H9 (cell line): ENCODE measurements at places on chromosomes 1 and 21.

GRCh38 chr1:33162141-33162540 is 19.7 kb downstream of the TRIM62 start:
- DNase-seq = no peak

GRCh38 chr21:34647555-34647954 is 21.2 kb upstream of the CLIC6 start:
- no peak for DNase-seq

- no peak for DNase-seq
These were observed 1.1 kb upstream of the ANKRD35 start for GRCh38 chr1:145886816-145887215.

- DNase-seq = no peak
These were observed 8.1 kb downstream of the KAZN start for GRCh38 chr1:14606632-14607031.

- DNase-seq = no peak
These were observed 221.9 kb downstream of the CTH start for GRCh38 chr1:70633004-70633403.

DNA sequence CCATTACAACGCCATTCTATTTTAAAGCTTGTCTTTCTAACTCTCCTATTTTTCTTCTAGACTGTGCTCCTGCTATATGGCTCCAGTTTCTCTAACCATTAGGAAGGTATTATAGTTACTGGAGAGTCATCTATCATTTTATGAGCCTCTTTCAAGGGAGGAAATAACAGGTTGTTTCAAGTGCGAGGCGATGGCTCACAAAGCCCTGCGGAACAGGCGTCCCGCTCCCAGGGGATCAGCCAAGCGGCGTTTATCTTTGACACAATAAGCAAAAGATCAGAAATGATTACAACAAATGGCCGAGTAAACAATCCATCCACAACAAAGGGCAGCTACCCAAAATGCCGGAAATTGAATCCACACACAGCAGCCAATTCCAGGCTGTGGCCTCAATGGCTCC is 249.5 kb upstream of the POU3F1 start:
- no peak for DNase-seq

- no peak for DNase-seq
These were observed 39.0 kb upstream of the DPT start for GRCh38 chr1:168767894-168768584.

- DNase-seq = peak; percentile 73
These were observed 2.6 kb upstream of the IFI44L start for GRCh38 chr1:78617615-78618026.

GRCh38 chr1:17877896-17878295 is 122.8 kb downstream of the ACTL8 start:
- no peak for DNase-seq

DNA sequence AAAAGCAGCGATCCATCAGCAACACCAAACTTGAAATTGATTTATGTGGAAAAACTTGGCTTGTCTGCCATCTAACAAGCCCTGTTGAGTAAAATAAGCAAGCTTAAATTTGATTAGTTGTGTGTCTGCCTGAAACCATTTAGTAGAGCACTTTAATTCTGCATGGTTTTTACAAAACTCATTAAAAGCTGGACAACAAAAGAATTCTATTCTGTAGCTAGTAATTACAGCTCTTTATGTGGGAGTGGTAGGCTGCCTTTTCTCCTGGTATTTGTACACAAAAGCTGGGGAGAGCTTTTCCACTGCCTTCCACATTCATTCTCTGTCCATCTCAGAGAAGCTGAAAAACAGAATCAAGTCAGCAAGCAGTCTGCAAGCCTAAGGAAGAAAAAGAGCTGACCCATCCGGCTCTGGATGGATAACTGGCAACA is 1.7 kb downstream of the ETS2 start:
- no peak for DNase-seq

DNA sequence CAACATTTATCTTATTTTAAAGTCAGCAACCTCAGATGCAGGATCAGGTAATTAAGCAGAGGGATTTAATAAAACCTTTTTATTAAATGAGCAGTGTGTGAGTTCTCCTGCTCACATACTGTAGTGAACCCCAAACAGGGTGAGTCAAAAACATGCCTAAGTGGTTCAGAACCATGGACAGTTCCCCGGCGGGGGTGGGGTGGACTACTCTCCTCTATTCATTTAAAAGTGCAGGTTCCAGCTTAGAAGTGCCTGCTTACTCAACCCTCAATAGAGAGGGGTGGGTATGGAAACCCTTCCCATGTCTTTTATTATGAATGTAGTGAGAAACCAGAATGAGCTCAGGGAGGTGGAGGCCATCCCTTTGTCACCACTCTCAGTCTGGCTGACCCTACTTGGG is 397.9 kb downstream of the HHAT start:
- peak; percentile 50 for DNase-seq

DNA sequence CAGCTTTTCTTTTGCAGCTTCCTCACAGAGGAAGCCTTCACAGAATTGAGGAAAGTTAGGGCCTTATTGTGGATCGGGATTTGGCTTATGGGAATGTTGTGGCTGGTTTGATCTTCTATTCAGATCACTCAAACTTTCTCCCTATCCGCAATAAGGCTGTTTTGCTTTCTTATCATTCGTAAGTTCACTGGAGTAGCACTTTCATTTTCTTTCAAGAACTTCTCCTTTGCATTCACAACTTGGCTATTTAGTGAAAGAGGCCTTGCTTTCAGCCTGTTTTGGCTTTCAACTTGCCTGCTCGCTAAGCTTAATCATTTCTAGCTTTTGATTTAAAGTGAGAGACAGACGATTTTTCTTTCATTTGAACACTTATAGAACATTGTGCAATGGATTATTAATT is 181.9 kb upstream of the B3GALT2 start:
- DNase-seq = no peak

- no peak for DNase-seq
These were observed 40.9 kb downstream of the MTARC1 start for GRCh38 chr1:220827445-220828178.

DNA sequence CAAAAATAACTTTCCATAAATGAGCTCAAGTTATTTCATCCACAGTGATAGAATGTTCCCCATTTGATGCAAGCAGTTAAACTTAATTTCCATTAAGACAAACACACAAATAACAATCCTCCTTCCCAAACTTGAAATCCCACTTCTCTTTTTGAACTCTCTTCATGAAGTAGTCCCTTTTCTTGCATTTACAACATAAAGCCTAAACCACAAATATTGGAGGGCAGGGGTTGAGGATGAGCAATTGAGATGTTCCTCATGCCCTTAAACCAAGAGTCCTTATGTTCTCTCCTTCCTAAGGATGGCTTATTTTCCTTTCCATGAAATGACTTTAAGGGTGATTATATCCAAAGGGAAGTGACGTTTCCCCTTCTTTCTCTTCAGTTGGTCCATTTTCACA is 228.8 kb downstream of the DISC1 start:
- DNase-seq = no peak

GRCh38 chr1:112878321-112878720 is 77.7 kb downstream of the SLC16A1 start:
- no peak for DNase-seq

GRCh38 chr1:233668146-233668724 is 54.3 kb downstream of the KCNK1 start:
- no peak for DNase-seq

DNA sequence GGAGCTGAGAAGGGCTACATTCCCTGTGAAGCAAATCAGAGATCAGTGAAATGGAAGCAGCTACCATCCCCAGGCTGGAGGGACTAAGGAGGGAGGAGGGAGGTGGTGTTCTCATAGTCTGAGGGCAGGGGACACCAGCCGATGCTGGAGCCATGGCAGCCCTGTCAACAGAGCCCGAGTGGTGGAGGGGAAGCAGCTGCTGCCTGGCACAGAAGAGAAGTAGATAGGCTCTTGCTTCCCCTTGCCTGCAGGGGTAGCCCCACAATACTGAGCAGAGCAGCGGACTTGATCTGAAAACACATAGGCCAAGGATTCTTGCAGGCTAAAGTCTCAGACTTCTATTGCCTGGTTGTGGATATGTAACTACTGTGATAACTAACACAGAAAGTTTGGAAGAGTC is 255.1 kb downstream of the FGGY start:
- peak; percentile 31 for DNase-seq

- DNase-seq = no peak
These were observed 3.8 kb upstream of the ZBTB21 start for GRCh38 chr21:42013931-42014330.

- no peak for DNase-seq
These were observed 21.8 kb downstream of the USP25 start for GRCh38 chr21:15751546-15751945.

DNA sequence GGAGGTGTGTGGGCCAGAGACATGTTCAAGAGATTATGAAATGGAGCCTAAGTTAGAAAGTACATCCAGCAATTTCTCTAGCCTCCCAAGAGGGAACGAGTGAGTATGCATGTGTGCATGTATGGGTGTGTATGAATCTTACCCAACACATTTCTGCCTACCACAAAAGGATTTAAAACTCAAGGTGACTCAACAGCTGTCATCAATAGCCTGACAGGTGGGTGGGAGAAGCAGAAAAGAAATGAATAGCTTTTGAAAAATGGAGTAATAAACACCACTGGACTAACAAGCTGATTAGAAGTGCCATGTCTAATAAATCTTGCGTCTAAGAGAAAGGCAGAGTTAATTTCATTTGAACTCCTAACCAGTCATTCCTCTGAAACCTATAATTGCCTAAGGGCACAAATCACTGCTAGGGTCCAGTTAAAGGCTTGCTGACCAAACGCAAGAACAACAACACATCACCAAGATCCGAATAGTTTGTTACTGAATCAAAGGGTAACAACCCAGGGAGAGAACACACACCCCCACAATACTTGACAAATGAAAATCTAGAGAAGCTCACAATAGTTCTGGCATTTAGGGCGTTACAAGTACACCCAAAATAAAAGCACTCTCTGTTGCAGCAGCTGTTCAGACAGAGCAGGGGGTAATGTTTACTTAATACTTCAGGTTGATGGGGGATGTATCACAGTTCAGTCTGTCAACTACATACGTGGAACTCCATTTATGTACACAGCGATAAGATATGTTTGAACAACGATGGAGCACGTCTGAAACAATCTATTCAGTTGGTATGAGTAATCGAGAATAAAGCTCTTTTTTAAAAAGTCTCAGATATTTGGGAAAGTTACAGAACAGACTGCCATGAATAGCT is 1.4 kb downstream of the KIAA0319L start:
- no peak for DNase-seq

- no peak for DNase-seq
These were observed 2.6 kb downstream of the HFM1 start for GRCh38 chr1:91402023-91402422.

GRCh38 chr1:232456714-232457113 is 173.2 kb downstream of the SIPA1L2 start:
- DNase-seq = no peak

- DNase-seq = no peak
These were observed 28.8 kb downstream of the OR10J1 start for GRCh38 chr1:159468321-159468720.

- no peak for DNase-seq
These were observed 21.7 kb downstream of the LRP8 start for GRCh38 chr1:53306168-53306567.

GRCh38 chr1:201448990-201449389 is 20.0 kb downstream of the PHLDA3 start:
- DNase-seq = peak; percentile 35

DNA sequence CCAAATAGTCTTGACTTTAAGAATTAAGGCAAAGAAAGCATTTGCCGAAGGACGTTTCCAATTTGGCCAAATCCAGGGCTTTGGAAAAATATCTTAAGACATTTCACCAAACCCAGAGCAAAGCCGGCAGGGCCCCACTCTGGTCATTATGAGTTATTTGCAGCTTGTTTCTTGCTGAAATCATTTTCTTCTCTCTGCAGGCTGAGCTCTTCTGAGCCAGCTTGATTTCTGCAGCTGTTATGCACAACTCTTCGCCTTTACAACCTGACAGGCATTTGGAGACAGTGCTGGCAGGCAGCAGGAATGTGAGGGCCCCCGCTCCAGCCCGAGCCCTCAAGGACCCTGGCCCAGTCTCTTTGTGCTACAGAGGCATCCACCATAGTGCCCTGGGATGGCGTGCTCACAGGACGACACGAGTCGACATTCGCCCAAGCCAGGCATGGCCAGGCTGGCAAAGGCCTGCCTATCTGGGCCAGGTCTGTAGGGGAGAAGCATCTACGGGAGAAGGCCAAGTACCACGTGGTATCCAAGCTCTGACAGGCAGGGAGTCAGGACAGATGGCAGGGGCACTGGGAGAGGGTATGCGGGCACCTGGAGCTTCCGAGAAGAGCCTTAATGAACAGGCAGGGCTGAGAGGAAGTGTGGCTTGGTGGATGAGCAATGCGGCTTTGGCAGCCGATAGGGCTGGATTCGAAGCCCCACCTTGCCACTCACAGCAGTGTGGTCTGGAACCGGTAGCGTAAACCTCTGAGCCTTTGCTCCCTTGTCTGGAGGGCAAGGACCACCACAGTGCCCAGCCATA is 32.3 kb downstream of the SYF2 start:
- no peak for DNase-seq

DNA sequence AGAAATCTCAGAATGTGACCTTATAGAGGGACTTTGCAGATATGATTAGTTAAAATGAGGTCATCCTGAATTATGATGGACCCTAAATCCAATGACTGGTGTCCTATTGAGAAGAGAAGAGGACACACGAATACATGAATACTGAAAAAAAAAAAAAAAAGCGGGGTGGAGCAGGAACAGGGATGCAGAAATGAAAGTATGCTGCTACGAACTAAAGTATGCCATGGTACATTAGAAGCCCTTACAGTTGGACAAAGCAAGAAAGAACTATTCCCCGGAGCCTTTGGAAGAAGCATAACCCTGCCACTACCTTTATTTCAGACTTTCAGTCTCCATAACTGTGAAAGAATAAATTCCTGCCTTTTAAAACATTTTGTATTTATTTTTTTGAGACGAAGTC is 557.9 kb upstream of the NCAM2 start:
- no peak for DNase-seq

DNA sequence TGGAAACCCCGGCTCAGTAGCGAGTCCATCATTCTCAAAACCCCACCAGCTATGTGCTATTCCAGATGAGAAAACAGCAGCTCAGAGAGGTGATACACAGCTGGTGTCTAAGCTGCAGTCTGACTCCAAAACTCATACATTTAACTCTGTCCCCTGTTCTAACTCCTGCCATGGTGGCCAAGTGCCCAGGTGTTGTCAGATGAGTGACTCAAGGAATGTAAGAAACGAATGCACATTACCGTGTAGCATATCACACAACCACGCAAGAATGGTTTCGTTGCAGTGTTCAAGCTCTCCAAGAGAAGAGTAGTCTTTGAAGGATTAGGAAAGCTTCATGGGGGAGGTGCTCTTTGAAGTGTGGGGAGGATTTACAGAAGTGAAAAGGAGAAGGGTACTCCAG is 4.7 kb upstream of the XKR8 start:
- DNase-seq = no peak

DNA sequence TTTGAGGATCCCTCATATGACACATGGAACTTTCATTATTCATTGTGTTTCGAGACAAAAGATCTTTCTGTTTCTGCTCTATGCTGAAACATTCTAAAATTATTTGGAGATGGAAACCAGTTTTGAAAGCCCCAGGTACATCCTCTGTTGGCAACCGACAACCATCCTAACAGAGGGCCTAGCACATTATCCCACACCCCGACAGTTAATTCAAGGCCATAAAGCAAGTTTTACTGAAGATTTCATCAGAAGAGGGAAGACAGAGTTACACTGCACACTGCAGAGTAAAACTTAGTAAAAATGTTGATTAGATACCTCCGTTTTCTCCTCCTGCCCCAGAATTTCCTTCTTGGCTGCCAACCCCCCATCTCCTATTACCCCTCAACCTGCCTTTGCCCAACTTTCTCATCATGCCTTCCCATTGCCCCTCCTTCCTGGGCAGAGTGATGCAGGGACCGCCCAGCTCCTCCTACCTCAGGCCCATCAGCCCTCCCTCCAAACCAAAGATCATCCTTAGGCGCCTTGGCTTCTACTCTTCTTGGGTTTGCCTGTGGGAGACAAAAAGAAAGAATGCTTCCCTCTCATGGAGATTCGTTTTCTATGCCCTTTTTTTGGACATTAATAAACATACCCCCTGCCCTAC is 52.9 kb upstream of the CITED4 start:
- DNase-seq = no peak
